ENCODE measurements at places on chromosomes 12 and 14.
A peak's percentile ranks its signal among the peaks of the same experiment; 100 is the strongest.

DNA sequence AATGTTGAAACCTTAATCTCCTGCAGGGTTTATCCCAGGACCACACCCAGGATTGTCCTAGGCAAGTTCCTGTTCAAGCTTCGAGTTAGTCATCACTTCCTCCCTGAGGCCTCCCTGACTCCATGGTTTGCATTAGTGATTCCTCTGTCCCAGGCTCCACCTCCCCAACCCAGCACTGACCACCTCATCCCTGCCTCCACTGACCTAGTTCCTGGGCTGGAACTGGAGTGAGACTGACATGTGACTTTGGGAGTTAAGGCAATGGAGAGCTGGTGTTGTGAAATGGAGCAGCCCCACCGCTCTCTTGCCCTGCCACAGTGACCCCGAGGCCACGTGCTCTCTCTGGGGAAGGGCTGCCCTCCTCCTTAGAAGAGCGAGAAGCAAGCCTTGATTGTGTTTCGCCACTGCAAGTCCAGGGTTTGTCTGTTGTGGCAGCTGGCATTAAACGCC, 15.8 kb upstream of the DTX1 start:
- no peak for DNase-seq

DNA sequence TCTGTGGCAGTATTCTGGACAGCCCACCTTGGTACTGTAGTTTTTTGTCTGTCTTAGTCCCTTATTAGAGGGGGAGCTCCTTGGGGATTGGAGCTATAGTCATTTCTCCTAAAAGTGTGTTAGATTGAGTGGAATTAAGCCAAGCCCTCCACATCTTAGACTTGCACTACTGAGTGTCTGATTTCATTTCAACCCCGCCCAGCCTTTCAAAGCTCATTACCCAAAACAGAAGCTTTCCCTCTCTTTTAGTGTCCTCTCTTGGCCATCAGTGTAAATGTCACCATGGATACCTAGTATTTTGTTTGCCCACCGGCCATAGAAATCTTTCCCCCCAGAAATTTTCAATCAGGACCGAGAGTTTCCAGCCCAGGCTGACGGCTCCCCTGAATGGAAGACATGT, 74.5 kb downstream of the LRRC74A start:
- no peak for DNase-seq

GRCh38 chr14:71115821-71116567, 208.7 kb downstream of the PCNX1 start:
- no peak for DNase-seq

- DNase-seq = no peak
These were observed 1320.9 kb upstream of the FLRT2 start for GRCh38 chr14:84209031-84209430.

- DNase-seq = no peak
These were observed 14.3 kb downstream of the PACS2 start for GRCh38 chr14:105328678-105329390.

DNA sequence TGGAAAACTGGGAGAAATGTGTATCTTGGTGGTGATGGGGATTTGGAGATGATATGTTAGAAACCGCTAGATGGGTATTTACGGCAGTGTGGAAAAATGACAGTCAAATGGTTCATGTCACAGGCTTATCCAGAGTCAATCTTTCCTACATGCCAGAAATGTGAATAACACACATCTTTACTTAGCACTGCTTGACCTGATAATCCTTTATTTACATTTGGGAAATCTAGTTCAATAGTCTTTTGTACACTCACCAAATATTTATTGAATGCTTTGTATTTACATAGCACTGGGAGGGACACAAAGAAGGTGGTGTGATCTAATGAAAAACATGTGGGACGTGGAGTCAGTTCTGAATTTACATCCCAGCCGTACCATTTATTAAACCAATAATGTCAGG, 208.2 kb downstream of the DIO2 start:
- DNase-seq = no peak

DNA sequence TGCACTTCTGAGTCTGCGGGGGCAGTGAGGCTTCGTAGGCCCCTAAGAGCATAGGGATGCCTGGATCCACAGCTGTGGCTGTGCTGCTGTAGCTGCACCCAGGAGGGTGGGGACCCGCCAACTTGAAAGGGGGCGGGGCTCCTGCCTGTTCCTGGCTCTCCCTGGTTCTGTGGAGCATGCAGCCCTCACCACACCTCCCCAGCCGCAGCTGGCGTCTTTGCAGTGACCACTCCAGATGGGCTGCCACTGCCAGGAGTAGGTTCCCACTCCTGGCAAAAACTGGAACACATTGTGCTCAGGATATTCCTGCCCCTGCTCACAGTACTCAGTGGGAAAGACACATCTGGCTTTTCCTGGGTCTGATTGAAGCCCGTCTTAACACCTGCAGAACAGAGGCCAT, 35.8 kb downstream of the TIMELESS start:
- DNase-seq = peak; percentile 48

DNA sequence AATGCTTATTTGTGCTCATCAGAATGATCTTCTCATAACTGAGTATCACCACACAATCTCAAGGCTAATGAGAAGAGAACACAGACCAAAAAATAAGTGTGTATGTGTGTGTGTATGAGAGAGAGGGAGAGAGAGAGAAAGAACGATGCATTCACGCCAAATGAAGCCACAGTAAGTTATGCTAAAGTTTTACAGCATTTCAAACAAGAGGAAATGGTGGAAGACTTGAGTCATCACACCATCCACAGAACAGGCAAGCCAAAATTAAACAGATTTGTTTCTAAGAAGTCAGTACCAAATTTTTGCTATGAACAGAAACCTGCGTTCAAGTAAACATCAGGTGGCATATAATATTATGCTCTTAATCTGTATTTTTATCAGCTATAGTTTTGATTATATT, 141.2 kb downstream of the MED13L start:
- no peak for DNase-seq

DNA sequence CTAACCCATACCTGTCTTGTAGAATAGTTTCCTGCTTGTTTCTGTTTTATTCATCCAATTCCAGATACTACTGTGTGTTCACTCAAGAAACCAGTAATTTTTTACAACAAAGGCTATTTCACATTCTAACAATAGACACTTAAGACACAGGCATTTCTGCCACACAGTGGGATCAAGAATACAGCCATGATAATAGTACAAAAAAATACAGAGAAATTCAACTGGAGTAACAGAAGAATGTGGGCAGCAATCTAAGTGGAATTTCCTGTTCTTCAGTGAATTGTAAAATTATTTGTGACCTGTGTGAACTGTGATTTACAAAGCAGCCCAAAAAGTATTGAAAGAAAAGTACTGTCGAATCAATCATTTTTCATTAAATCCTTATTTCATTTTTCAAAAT, 282.9 kb downstream of the CCER1 start:
- DNase-seq = no peak

- DNase-seq = no peak
These were observed 47.3 kb downstream of the PTCSC3 start for GRCh38 chr14:36129181-36129580.

GRCh38 chr12:11807458-11807857, 158.0 kb downstream of the ETV6 start:
- DNase-seq = no peak

GRCh38 chr14:43147485-43147884, 1359.6 kb downstream of the FSCB start:
- DNase-seq = no peak

DNA sequence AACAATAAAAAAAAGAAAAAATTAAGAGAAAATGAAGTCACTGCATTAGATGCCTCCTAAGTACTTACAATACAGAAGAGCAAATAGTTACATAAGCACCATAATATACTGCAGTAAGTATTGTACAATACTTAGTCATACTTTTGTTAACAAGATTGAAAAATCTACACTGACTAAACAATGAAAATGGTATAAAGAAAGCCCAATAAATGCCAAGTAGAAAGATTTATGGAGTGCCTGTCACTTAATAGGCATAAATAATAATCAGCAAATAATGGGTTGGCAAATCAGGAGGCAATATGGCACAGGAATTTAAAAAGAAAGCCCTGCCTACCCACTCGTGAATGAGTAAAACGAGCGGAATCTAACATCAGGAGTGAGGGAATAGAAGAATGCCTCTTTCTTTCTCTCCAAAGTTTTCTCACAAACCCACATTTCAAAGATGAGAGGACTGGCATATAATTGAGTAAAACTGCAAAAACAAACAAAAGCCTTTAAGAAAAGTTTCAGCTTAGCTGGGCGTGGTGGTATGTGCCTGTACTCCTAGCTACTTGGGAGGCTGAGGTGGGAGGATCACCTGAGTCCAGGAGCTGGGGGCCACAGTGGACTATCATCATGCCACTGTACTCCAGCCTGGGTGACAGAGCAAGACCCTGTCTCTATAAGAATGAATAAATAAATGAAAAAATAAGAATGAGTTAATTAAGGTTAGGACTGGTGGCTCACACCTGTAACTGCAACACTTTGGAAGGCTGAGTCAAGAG, 36.1 kb downstream of the CRY1 start:
- no peak for DNase-seq

DNA sequence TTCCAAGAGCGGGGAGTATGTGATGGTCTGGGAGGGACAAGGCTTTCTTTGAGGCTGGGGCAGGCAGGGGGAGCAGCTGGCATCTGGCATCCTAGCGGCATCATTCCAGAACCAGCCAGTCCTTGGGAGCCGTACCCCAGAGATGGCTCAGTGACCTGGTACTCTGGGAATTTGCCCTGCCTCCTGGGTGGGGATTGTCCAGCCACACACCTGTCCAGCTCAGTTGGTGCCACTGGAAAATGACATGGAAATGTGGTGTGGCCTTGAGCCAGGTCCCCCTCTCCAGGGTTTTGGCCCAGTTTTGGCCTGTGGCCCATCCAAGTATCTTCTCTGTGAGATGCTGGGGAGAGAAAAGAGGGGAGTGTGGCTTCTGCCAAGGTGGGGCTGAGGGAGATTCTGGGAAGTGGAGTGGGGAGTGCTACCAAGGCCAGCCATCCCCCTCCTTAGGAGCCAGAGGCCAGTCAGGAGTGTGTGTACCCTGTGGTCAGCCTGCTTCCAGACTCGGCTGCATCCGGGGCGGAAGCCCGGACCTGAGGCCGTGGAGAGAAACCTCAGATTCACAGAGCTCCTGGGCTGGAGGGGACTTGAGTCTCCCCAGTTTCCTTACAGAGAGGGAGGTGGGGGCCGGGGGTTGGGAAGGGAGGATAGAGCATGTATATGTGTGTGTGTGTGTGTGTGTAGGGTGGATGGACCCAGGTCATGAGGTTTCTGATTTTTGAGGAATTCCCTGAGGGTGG, 14.7 kb upstream of the KRT80 start:
- peak; percentile 47 for DNase-seq

DNA sequence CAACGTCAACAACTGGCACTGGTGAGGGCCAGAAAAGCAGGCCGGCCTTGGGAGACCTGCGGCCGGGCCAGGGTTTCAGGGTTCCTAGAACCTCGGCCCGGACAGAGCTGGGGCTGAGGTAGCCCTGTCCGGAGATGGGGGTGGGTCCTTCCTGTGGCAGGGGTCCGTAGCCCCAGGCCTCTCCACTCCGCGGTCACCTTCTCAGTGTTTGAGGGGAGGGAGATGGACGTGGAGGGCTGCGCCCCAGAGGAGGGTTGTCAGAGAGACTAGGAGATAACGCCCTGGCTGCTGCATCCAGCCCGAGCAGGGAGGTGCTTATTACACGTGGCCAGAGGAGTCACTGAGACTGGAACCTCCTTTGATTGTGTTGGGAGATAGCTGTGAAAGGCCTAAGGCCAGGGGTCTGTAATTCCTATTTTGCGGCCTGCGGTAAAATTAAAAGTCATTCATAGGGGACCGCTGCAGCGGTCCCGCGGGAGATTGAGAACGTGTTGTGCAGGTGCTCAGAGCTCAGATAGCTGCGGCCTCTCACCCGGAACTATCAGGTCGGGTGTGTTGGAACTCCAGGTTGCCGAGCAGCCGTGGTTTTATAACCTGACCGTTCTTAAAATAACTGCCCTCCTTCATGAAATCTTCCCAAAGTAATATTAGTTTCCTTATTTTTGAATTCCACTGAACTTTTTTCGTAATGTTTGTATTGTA, 507 bp downstream of the AHSA1 start:
- DNase-seq = peak; percentile 77

GRCh38 chr12:111046896-111047295, 126.5 kb upstream of the MYL2 start:
- peak; percentile 39 for DNase-seq

DNA sequence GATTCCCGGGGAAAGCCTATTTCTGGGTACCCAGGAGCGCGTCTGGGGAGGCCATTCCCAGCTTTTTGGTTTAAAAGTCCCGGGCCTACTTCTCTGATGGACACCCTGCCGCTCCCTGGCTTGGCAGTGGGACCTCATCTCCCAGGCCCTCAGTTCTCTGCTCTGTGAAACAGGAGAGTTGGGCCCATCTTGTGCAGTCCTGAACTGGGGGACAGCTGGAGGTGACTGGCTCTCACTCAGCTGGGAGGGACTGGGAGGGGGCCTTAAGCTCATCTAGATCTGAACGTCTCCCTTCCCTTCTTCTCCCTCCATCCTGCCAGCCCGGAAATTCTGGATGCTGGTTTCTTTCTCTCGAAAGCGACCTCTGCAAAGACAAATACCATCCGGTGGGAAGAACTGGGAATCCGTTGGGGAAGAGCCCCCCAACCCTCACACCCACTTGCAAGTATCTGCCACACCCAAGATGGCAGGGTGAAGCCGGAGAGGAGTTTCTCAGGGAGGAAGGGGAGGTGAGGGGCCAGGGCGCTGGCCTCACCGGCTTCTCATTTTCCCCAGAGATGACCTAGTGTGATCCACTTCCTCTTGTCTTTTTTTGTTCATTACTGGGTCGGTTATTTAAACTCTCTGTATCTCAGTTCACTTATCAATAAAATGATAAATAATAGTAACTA, 1.4 kb downstream of the RIN3 start:
- no peak for DNase-seq

GRCh38 chr12:93673084-93673483, 4.1 kb upstream of the CRADD start:
- no peak for DNase-seq

- DNase-seq = no peak
These were observed 21.3 kb upstream of the TCP11L2 start for GRCh38 chr12:106281056-106281782.

- no peak for DNase-seq
These were observed 34.1 kb downstream of the TMCC3 start for GRCh38 chr12:94616203-94616729.

DNA sequence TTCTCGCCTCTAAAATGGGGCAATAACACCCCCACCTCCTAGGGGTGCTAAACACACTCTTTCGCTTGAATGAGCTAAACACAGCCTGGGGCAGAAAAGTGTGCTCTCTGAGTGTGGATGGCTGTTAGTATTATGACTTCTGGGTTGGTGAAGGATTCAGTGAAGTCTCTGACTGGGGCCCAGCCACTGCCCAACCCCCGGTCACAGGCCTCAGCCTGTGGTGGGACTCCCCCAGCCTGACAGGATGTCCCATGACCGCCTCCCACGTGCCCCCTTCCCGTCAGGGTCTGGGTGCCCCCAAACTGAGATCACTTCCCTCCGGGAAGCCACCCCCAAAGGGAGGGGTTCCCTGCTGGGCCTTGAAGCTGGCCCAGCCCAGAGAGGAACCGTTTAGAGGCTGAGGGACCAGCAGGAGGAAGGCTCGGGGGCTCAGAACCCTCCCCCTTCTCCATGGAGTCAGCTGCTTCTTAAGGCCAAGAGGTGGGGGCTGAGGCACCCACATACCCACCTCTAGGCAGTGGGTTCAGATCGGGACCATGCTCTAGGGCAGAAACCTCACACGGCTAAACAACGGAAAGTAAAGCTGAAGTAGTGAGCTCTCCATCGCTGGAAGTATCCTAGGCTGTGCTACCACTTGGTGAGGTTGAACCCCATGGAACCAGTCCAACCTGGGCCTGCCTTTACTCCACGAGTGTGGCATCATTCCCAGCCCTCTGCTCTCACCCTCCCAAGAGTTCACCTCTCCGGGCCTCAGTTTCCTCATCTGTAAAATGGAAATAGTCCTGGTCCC, 13.8 kb downstream of the DTX1 start:
- no peak for DNase-seq
